Glomerular endothelial cell (primary cell): ENCODE measurements at places on chromosomes 1 and 21.

DNA sequence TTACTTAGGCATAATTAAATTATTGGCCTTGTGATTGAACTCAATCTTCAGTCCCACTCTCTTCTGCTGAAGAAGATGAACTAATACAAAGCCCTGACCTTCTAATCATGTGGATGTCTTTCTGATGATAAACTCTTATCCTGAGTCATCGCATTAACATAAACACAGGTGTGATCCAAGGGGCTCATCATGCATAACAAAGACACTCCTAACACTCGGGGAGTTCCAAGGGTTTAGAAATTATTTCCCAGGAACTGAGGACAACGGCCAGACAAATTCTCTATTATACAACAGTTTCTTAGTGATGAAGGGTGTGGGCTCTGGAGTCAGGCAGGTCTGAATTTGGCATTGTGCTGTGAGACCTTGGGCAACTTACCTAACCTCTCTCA, 18.0 kb downstream of the DUSP10 start:
- no peak for DNase-seq

DNA sequence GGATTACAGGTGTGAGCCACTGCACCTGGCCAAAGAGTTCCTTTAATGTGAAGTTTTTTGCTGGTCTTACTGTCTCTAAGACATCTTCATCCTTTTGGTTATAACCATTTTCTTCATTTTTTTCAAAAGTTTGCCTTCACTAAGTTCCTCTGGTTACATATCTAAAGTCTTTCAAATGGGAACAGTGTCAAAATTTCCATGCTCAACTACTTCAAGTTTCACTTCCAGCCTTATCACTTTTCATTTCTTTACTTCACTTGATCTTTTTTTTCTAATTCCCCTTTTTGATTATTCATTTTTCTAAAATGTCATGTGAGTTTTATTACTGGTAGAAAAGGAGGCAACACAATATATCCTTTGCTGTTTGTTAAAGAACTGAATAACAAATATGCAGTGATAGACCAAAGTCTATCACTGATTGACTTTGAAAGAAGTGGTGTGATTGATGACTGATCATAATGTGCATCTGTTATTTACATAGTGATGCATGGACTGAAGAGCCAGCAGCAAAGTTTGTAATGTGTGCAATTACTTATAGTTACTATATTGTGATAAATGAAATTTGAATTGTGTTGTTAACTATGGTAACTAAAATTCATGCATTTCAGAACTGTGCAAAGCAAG, 16.0 kb upstream of the ZFYVE9 start:
- no peak for DNase-seq

DNA sequence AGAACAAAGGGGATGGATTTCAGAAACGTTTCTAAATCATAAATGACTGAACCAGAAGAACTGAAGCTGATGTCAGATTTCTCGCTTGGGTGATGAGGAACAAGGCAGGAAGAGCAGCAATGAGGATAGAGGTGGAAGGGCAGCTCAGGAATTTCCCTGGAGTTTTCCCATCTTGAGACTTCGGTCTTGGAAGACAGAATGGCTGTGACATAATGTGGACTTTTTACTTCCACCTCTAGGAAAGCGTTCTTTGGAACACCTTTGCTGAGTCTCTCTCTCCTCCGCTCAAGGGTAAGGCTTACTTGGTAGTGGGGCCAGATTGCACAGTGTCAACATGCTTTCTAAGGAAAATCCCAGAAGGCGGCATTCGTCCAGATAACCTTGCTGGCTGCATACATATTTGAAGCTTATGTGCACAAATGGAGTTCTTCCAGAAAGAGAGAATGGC, 36.6 kb downstream of the DEGS1 start:
- DNase-seq = no peak

DNA sequence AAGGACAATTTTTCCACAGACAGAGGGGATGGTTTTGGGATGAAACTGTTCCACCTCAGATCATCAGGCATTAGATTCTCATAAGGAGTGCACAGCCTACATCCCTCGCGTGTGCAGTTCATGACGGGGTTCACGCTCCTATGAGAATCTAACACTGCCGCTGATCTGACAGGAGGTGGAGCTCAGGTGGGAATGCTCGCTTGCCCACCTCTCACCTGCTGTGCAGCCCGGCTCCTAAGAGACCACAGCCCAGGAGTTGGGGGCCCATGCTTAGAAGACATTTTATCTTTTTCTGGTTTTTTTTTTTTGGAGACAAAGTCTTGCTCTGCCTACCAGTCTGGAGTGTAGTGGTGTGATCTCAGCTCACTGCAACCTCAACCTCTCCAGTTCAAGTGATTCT, 16.0 kb downstream of the GNB1 start:
- no peak for DNase-seq

DNA sequence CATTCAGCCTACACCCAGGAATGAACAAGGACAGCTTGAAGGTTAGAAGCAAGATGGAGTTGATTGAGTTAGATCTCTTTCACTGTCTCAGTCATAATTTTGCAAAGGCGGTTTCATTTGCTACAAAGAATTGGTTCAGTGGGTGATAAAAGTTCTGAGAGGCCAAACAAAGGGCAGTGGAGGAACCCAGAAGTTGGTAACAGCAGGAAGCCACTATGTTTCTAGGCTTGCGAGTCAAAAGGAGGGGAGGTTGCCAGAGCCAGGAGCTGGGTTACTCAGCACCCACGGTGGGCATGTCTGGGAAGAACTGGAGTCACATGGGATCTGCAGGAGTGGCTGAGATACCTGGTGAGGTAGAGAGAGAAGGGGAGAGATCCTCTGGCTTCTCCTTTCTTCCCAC, 64.2 kb upstream of the MRPS6 start:
- no peak for DNase-seq

- DNase-seq = no peak
These were observed 19.2 kb downstream of the TUT4 start for GRCh38 chr1:52533713-52534112.

DNA sequence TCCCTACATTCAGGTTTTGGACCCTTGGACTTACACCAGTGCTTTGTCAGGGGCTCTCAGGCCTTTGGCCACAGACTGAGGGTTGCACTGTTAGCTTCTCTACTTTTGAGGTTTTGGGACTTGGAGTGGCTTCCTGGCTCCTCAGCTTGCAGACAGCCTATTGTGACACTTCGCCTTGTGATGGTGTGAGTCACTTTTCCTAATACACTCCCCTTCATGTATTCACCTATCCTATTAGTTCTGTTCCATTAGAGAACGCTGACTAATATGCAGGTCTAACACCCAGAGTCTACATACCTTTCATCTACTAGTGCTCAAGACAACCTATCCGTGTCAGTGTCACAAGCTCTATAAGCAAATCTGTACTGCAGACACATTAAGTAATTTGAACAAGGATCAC, 605.3 kb downstream of the KCNT2 start:
- no peak for DNase-seq

DNA sequence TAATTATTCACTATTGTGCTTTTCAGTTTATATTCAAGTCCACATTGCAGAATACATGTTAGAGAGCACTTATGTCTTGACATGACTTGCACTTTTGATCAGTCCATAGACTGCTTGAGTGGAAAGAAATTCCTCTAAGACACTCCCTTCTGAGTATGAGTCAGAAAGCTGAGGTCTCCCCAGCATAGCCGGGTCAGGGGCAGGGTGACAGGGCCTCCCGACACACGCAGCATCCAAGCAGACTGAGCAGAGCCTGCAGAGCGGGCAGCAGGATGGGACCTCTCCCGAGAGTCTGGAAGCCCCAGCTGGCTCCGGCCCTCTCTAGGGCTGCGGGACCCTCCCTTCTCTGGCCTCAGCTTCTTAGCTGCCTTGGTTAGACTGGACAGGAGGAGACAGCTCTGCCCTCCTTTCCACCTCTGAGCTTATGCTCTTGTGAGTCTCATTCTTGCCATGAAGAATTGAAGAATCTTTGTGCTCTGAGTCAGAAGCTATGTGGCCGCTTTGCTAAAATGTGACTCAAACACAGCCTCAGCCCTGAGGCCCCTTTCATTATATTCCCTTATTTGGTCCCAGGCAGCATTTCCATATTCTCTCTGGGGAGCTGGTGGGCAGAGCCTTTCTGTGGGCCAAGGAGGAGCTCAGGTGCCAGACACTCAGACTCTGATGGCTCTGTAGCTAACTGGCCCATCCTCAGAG, 11.2 kb upstream of the CAPN2 start:
- DNase-seq = no peak

DNA sequence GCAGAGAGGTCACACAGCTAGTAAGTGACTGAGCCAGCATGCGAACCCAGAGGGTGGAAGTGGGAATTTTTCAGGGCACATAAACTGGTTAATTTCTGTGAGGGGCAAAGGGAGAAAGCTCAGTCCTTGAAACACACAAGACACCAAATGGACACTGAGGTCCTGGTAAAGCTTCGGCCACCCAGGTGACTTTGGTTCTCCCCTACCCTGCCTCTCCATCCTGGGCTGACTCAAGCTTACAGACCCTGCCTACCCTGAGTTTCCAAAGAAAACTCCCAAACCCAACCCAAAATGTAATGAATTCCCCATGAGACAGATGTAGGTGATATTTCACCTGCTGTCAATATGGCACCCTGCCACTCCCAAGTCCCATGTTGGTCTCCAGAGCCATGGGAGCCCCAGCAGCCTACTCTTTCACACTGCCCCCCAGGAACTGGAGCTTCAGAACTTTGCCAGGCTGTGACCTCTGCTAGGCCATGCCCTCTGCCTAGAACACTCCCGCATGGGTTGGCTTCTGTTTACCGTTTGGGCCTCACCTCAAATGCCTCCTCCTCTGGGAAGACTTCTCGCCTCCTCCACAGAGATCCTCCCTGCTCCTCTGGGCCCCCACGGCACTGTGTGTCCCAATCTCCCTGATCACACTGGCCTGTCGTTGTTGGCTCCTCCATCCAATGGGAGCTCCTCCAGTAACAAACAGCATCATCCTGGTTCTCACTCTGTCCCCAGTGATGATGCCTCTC, 3.7 kb upstream of the LRP8 start:
- no peak for DNase-seq

DNA sequence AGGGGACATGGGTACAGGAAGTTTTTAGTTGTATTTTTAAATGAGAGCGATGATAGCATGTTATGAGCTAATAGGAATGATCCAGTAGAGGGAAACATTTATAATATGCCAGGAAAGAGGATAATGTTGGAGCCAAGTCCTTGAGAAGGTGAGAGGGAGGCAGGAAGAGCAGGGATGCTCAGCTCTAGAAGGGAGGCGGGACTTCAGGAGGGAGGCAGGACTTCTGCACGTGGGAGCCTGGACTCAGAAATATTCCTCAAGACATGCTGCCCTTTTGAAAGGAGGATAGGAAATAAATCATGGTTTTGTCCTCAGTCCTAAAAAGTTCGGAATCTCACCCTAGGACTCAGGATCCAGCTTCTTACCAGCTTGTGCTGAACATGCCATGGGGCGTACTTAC, 5.9 kb downstream of the ADARB1 start:
- no peak for DNase-seq

GRCh38 chr1:208985231-208985630, 598.3 kb upstream of the CAMK1G start:
- no peak for DNase-seq

DNA sequence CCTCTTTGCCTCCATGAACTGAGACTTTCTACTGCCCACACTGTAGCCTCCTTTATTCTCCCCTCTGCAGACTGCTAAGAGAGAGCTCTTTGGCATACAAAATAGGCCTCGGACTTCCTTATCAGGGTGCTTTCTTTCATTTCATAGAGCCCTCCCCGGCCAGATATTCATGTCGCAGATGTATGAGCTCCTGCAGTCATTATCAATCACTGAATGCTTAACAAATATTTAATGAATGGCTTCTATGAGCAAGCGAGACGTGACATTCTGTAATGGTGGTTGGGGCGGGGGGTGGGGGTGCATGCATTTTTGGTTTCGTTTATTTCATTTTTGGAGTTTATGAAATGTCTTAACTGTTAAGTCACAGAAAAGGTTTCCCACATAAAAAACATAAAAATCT, 344.8 kb upstream of the KAZN start:
- no peak for DNase-seq

DNA sequence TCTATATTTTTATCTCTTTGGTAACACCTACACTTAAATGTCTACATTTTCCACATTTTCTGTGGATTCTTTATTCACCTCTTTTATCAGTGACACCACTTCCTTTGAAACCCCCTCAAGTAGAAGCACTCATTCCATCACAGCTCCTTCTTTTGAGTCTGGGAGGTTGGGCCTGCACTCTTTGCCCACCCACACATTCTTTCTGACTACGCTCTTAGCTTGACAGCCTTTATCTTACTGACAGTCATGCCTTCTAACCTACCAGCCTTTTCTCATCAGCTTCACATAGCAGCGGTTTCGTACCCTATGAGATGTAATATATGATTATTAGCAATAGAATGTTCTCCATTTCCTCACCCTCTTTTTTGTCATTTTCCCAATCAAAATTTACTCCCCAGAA, 151.9 kb downstream of the TNFSF18 start:
- no peak for DNase-seq

GRCh38 chr1:38991638-38992411, 749 bp downstream of the AKIRIN1 start:
- no peak for DNase-seq

GRCh38 chr1:10186331-10187025, 23.9 kb upstream of the KIF1B start:
- no peak for DNase-seq

- DNase-seq = no peak
These were observed 5.0 kb upstream of the SHCBP1L start for GRCh38 chr1:182957902-182958395.

DNA sequence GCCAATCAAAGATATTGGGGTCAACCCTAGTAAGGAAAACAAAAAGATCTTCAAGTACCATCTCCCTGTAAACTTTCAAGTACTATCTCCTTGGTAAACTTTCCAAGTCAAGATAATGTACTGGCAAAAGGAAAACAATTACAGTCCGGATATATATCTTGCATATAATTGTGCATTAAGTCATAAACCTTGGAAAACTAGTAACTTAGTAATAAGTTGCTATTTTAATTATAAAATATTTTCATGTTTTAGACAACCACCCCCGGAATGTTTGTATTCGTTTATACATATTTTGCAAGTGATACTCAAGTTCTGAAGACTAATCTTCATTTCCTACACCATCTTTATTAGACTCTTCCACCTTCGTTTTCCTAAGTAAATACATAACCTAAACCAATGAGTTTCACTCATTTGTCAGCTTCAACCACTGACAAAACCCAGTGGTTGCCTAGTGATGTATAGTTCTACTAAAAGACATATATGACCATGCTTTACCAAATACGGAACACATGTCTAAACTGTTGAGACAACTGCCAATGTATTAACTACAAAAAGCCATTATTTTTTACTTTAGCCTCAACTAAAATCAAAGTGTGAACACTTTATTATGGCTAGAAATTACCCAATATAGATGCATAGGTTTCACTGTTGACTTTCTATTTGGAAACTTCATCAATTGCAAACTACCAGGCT, 1.7 kb downstream of the AKT3 start:
- no peak for DNase-seq

DNA sequence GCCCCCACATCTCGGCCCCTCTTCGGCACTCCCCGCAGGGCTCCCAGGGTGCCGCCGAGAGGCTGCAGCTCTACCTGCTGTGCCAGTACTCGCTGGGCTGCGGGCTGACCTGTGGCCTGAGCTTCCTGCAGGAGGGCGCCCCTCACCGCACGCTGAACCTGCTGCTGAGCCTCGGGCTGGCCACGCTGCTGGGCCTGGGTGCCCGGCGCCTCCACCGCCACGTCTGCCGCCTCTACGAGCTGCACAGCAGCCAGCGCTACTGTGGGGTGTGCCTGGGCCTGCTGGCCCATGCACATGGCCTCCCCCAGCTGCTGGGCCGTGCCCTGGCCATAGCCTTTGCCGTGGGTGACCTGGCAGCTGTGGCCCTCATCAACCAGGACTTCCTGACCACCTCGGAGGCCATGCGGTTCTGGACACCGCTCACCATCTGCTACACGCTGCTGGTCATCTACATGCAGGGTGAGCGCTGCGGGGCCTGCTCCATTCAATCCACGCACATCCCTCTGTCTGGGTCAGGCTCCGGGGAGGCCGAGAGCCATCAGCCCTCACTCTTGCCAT, 1.9 kb downstream of the TMEM82 start:
- DNase-seq = no peak
